ENCODE measurements at places on chromosomes 6 and 20.

- peak; percentile 38 for DNase-seq
These were observed 292.1 kb downstream of the SOX4 start for GRCh38 chr6:21885532-21886114.

DNA sequence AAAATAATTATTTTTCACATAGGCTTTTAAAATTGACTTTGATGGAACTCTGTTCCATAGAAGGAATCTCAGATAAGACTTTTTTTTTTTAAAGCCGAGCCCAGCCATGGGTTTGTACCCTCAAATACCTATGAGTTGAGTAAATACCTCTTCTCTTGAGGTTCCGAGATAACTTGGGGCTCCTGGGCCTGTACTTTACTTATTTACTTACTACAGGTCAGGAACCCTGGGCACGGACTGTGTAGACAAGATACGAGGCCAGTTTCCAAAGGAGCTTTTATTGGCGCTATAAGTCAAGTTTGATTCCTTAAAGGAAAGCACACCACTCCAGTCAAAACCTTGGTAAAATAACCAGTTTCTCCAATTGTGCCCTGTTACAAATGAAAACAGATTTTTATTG lies 7.5 kb downstream of the AFG1L start:
- DNase-seq: no peak

GRCh38 chr6:141452354-141452686 lies 680.4 kb upstream of the GJE1 start:
- DNase-seq: no peak

DNA sequence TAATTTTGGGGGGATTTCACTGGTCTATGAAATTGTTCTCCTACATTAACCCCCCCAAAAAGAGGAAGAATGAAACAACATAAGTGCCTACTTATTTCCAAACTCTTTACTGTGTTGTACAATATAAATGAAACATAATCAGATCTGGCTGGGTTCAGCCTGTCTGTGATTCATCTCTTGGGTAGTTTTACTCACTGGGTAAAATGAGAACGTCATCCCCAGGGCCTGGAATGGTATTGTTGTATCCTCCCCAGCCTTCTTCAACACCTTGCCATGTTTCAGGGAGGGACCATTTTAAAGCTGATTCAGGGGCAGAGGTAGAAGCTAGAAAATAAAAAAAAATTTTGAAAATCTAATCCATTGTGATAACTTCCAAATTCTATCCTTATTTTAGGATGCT lies 256.7 kb downstream of the PKHD1 start:
- no peak for DNase-seq

DNA sequence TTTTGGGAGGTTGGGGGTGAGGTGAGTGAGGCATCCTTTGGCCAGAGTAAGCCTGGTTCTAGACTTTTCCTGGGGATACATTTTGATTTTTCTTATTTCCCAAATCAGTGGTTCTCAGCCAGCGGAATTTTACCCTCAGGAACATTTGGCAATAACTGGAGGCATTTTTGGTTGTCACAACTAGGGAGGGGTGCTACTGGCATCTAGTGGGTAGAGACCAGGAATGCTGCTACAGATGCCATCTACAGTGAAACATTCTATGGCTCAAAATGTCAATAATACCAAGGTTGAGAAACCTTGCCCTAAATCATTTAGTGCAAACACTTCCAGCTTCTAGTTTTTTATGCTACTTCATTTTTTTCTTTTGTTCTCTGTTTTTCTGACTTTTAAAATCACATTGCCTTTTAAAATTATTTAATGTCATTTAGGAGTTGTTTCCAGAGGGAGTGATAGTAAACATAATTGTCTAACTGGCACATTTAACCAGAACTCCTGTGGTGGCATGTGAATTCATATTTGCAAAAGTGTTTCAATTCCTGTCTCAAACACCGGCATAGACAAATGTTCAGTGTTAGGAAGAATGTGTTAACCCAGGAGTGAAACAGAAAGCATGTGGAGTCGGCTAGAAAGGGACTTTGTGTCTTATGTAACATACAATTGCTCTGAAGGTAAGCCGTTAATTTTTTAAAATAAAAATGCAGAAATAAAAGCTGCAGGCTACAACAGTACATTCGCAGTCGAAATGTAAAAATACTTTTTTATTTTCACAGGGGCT lies 59.0 kb downstream of the QRSL1 start:
- no peak for DNase-seq

GRCh38 chr6:135633573-135633972 lies 136.0 kb upstream of the AHI1 start:
- no peak for DNase-seq

- no peak for DNase-seq
These were observed 31.1 kb downstream of the ARID1B start for GRCh38 chr6:156808287-156808686.

DNA sequence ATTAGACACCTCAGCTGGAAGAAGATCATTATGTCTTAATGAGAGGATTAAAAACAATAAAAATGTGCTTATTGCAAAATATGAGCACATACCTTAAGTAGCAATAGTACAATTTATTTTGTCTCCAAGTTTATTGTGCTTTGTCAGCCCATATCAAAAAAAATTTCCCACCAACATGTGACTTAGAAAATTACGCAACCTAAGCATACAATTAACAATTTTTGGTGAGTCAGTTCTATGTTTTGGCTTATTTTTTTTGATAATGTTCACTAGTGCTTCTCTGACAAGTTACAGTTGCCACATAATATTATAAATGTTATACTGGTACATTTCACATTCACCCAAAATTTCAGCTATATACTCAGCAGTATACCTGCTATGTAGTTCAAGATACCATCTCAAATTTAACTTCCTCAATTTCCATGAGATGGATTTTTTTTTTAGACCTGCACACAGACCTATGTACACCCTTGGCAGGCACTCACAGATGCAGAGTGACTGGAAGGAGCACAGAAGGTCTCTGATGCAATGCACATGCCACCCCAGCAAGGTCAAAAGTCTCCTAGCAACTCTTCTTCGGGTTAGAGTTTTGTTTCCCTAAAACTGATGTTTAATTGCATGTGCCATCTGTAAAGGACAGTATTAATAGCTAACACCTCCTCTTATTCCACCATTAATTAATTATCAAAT lies 112.4 kb downstream of the PRKN start:
- no peak for DNase-seq

DNA sequence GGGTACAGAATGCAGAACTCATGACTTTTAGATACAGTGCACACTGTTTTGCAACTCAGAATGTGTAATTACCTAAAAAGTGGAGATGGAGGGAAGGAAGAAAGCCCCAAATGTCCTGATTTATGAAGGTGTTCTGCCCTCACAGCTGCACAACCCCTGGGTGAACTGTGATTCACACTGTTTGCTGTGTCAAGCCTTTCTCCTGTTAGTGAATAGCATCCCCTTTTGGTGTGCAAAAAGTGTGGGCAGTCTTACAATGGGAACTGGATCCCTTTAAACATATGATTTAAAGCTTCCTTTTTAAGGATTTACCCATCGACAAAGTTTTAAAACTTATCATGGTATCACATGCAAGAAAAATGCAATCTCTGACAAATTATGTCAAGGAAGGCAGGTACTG lies 633.4 kb upstream of the EPHA7 start:
- DNase-seq: no peak

GRCh38 chr6:73712535-73713173 lies 16.7 kb downstream of the CD109 start:
- DNase-seq: no peak

- DNase-seq: no peak
These were observed 370.1 kb downstream of the FOXA2 start for GRCh38 chr20:22214296-22214695.

- no peak for DNase-seq
These were observed 86.9 kb upstream of the GCM1 start for GRCh38 chr6:53235508-53235907.

GRCh38 chr6:31426395-31427354 lies 23.3 kb downstream of the MICA start:
- DNase-seq: no peak

GRCh38 chr6:160431226-160431625 lies 83.0 kb downstream of the SLC22A3 start:
- no peak for DNase-seq

GRCh38 chr6:35474942-35475570 lies 6.9 kb downstream of the RPL10A start:
- DNase-seq: no peak

DNA sequence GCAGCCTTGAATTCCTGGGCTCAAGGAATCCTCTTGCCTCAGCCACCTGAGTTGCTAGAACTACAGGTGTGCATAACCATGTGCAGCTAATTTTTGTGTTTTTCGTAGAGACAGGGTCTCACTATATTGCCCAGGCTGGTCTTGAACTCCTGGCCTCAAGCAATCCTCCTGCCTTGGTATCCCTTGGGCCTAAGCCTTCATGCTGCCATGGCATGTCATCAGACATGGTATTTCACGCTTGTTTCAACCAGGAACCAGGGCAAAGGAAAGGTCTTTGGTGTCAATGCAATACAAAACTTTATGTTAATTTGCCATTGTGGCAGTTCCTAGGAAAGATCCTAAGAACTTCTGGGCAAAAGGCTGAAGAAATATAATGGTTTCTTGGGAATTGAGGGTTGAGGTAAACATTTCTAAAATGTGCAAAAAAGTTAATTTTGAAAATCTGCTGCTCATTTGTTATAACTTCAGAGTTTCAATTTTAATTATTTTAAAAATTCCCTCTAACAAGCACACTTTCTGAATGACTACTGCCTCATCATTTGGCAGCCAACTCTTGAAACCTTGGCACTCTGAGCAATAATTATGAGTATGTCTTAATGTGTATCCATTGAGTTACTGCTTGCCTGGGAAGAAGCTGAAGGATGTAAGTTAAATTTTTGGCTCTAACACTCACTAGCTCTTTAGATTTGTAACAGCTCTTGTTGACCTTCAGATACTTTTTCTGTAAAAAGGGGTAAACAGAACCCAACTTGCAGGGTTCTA lies 154.1 kb downstream of the GJA10 start:
- DNase-seq: no peak

DNA sequence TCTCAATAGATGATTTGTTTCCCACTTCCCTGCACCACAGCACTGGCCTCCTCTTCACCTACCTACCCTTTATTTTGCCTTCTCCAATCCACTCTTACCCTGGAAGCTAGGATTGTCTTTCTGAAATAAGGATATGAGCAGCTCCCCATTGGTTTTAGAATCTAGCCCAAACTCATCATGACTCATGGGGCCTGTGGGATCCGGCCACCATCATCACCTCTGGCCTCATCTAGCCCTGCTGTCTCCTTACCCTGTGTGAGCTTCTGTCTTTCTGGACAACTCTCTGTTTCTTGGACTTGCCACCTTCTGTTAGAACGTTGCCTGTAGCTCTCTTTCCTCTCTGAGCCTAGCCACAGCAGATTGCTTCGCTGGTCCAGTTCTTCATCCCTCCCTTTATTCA lies 277.1 kb downstream of the PAX1 start:
- no peak for DNase-seq

DNA sequence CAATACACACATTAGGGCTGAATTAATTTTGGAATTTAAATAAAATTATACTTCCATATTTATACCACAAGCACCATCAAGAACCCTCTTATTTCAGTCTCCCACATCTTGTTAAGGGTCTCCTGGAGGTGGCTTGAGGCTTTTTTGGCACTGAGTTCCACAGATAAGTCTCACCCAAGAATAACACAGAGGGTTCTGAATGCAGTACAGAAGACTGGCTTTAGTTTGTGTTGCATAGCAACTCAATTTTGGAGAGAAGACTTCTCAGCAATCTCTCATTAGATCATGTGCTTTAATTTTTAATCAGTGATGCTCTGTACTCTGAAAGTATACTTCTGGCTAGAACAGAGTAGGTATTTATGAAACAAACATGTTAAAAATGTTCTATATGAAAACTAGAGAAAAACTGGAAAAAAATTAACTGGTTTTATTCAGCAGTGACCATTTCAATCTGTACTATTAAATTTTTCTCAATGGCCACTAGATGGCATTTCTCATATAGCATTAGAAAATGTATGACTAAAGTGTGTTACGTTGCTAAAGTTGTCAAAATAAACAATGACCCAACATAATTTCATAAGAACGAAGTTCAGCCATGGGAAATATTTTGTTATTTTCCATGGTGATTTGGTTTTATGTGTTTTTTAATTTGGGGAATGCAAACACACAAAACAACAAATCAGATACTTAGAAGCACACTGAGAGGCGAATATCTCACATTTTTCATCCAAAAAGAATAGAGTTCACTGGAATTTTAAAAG lies 32.7 kb upstream of the MAP7 start:
- DNase-seq: peak; percentile 1

- DNase-seq: no peak
These were observed 65.0 kb upstream of the PCSK2 start for GRCh38 chr20:17161673-17162481.

- no peak for DNase-seq
These were observed 20.5 kb upstream of the TMEM181 start for GRCh38 chr6:158539413-158539812.

DNA sequence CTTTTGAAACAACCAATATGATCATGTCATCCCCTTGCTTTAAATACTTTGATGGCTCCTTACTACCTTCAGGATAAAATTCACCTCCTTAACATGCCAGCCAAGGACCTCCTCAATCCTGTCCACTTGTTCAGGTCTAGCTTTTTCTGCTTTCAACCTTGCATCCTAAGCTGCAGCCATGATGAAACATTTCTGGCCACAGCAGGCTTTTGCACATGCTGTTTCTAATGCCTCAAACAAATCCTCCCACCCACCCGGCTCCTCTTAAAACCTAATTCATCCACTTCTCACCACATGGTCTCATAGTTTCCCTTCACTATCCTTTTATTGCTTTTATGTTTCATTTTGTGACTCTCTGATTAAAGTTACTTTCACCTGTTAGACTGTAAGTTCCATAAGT lies 124.6 kb downstream of the MYB start:
- DNase-seq: no peak

DNA sequence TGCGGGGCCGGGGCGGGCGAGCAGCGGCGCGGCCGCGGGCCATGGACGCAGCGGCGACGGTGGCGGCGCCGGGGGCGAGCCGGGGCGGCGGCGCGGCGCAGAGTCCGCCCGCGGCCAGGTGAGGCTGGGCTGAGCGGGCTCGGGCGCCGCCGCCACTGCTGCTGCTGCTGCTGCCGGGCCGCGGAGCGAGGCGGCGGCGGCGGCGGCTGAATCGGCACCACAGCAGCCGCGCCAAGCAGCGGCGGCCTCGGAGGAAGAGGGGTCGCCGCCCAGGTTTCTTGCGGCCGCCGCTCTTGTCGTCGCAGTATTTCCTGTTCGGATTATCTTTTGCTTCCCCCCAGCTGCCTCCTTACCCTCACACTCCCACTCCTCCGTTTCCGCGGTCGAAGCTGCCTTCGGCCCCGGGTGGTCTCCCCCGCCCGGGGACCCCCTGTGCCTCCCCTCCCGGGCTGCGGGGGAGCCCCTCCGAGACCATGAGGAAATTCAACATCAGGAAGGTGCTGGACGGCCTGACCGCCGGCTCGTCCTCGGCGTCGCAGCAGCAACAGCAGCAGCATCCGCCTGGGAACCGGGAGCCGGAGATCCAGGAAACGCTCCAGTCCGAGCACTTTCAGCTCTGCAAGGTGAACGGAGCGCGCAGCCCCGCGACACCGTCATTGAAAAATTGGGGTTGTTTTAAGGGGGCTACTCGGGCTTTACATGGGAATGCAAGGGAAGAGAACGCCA lies at the start of gene STXBP5:
TSS of gene STXBP5 (plus strand) at position 358 of the 726 bp plus-strand sequence. CDS start at position 474, 116 bp downstream.
- no peak for DNase-seq

- peak; percentile 26 for DNase-seq
These were observed 245.1 kb downstream of the FOXA2 start for GRCh38 chr20:22339091-22339881.

- DNase-seq: no peak
These were observed 38.4 kb downstream of the BCKDHB start for GRCh38 chr6:80144753-80145315.

All from H54 (cell line).